GM19239 (cell line): ENCODE measurements at places on chromosomes 5 and 9.

GRCh38 chr5:66718374-66719002 lies 122.3 kb downstream of the MAST4 start:
- no peak for DNase-seq

DNA sequence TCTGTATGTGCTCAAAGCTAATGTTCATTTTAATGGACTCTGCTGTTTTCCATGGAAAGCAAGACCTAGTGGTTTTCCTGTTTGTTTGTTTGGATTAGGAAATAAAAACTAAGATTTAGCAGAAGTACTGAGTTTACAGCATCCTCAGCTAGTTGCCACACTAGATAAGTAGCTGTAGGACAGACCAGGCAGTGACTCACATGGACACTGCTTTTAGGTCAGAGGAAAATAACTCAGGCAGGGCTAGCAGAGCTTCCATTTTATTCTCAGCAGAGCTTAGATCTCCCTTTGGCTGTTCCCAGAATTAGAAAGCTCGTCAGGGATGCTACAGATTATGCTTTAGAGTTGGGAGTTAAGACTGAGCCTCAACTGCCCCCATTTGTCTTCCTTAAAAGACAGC lies 204.4 kb downstream of the SH3GL2 start:
- no peak for DNase-seq

GRCh38 chr5:41519801-41520200 lies 9.4 kb upstream of the PLCXD3 start:
- no peak for DNase-seq

DNA sequence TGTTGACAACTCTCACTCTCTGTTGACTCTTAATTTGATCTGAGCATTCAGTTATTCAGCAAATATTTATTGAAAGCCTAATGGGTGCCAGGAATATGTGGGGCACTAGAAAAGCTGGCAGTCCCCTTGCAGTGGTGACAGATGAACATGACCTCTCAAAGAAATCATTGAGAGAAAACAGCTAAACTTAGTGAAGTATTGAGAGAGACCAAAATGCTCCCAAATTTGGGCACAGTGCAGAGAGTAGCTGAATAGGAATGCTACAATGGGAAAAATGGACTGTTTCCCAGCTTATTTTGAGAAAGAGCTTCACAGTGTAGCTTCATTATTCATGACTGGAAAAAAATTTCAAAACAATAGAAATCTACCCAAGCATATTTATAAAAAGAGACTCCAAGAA lies 257.9 kb downstream of the SGCD start:
- DNase-seq: no peak

DNA sequence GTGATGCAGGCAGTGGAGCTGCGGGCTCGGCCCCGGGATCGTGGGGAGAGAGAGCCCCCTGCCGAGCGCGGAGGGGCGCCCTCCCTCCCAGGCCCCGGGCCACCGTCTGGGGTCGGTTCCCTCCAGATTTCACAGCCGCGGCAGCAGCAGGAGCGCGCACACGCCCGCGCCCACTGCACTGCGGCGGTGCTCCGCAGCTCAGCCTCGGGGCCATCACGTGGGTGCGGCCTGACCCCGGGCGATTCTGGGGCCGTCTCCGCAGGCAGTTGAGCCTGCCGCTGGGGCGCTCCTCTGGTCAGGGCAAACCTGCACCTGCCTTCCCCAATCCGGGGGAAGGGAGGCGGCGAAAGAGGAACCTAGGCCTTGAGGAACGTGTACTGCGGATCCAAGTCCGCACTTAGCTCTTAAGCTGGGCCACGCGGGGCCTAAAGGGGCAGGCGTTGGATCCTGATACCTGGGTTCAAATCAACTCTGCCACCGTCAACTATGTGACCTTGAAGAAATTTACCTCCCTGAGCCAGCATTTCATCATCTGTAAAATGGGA lies 9.4 kb upstream of the DELE1 start:
- DNase-seq: no peak

DNA sequence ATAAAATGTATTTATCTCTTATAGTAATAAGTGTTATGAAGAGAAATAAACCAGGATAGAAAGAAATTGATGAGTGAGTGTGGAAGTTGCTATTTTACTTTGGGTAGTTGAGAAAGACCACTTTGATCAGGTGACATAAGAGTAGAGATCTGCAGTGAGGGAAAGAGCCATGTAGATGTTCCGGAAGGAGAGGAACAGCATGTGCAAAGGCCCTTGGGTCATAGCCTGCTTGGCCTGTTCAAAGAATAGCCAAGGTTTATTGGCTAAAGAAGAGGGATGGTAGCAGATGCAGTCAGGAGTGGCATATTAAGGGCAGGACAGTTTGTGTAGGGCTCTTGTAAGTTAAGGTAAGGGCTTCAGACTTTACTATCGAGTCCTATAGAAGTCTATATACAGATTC lies 3.2 kb downstream of the BTF3 start:
- DNase-seq: no peak

DNA sequence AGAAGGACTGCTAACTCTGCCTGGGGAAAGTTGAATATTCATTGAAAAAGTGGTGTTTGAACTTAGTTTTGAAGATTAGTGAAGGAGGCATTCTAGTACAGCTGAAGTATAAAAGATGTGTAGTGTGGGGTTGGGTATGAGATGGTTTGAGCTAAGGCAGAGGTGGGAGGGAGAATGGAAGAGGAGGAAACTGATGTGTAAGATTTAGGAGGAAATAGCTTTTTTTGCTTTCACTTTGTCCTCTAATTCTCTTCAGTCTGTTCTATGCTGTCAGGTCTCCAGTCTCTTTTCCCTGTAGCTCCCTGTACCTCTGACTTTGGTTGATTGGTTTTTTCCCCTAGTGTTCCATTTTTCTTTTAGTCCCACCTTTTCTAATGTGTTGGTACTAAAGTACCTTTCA lies 9.0 kb downstream of the CREBRF start:
- DNase-seq: peak; percentile 10

DNA sequence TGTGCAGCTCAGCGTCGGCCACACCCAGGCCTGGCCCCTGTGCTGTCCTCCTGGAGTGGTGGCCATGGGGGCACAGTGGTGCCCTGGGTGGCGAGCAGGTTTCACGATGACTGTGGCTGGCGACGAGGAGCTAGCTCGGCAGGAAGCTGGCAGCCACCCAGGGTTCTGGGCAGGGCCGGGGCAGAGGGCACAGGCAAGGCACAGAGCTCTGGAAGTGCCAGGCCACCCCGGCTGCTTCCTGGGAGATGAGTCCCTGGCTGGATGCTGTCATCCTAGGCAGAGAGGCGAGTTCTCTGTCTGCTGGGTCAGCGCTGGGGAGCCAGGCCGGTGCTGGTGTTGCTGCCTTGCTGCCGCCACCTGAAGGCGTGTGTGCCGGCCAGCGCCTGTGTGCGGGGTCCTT lies 51.7 kb downstream of the RXRA start:
- no peak for DNase-seq

DNA sequence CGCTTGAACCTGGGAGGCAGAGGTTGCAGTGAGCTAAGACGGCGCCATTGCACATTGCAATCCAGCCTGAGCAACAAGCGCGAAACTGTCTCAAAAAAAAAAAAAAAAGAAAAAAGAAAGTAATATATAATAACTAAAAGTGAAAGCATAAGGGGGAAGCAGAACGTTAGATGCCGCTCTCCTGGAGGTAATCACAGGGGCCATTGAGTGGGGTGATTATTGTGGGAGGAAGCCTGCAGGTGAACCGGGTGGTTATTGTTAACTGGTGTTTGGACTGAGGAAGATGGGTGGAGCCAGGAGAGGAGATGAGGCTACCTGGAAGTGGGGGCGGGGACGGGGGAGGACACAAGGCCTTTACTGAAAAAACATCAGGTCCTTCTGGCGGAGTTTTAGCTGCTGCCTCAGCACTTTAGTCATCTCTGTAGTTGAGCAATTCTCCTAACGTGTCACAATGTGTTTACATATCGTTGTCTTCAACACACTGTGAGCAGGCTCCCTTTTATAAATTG lies 5.3 kb upstream of the TJP2 start:
- peak; percentile 34 for DNase-seq

- no peak for DNase-seq
Observed at GRCh38 chr9:134592018-134592818, 49.4 kb upstream of the COL5A1 start.

- no peak for DNase-seq
Observed at GRCh38 chr5:18220631-18221030, 586.4 kb downstream of the TAF11L14 start.

DNA sequence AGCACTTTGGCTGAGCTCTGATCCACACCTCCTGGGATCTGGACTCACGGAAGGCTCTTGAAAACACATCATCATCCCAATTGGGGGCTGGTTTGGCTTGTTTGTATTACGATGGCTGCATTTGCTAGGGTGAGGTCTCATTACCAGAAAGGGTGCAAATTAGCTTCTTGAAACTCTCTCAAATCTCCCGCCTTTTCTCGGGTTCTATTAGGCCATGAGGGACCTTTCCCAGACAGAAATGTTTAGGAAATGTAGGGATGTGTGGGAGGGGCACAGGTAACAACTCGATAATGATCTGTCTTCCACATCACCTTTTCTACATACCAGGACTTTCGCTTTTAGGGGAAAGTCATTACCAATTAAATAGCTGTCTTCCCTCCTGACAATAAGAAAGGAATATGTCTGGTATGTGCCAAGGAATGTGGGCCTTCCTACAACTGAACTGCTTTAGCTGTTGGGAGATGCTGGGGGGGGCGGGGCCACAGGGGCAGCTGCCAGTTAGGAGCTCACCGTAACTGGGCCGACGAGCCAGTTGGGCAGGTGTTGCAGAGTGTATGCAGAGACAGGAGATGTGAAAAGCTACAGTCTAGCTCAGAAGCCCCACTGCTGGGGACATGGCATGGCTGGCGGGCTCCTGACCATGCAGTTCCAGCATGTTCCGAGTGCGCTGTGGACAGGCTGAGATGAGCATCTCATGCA lies 71.2 kb downstream of the AK8 start:
- no peak for DNase-seq

DNA sequence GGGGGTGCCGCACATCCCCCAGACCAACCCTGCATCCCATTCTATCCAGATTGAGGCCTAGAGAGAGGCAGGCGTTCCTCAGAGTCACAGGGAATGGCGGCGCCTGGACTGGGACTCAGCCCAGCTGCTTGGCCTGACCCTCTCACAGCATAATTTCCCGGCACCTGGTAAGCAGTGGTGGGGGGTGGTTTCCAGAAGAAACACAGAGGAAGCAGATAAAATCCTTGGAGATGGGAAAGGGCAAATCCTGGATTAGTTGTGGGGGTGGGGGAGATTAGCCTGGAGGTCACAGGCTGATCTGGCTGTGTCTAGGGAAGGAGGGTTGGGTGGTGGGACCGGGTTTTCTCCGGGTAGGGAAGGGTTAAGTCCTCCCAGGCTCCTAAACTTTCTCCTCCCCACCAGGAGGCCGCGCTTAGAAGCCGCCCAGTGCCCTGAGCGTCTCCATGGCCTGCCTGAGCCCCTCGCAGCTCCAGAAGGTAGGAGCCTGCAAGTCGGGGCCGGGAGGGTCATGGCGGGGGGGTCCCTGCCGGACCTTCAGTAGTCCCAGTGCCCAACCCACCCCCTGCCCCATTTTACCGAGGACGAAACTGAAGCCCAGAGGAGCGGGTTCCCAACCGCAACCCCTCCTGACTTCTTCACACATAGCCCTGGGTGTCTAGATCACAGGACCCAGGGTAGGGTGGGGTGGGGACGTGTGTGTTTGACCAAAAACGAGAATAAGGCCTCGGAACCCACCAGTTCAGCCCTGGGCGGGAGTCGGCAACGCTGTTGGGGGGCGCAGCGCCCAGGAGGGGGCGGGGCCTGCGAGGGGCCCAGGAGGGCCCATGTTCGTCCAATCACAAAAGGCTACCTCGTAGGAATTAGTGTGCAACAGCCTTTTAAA lies 1.3 kb downstream of the PHYHD1 start:
- DNase-seq: no peak

- DNase-seq: no peak
Observed at GRCh38 chr9:35801328-35802128, 10.1 kb downstream of the NPR2 start.

- DNase-seq: no peak
Observed at GRCh38 chr5:80928073-80928472, 32.1 kb upstream of the RASGRF2 start.

DNA sequence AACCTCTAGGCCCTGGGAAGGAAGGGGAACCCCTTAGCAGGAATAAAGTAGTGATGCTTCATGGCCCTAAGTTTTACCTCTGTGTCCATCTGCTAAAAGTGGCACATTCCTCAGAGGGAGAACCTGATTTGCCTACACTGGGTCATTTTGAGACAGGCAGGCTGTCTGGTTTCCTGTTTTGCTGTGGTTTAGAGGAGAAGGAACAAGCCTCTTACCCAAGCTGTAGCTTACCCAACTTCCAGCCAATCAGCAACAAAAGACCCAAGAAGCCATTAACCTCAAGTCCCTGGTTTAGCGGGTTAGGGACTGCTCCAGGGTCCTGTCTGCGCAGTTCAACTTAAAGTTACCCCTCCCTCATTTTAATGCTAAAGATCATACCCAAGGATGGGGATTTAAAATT lies 411.0 kb downstream of the MAT2B start:
- peak; percentile 27 for DNase-seq

DNA sequence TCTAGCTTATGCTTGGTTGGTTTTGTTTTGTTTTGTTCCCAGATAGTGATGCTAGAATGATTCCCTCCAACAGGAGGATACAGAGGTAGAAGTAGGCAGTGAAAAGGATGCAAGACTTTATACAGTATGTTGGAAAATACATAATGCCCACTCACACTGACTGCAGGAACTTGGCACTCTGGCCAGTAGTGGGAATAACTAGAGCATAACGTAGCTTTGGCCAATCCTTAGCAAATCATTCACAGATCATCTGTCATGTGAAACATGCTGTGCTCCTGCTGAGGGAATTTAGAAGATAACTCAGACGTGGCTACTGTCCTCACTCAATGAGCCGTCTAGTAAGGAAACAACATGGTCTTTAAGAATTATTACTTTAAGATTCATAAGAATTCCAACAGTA lies 13.5 kb downstream of the CFAP90 start:
- DNase-seq: no peak

GRCh38 chr9:133088146-133088750 lies 26.5 kb downstream of the CEL start:
- no peak for DNase-seq

GRCh38 chr5:137268646-137269045 lies 230.5 kb downstream of the SPOCK1 start:
- DNase-seq: no peak

DNA sequence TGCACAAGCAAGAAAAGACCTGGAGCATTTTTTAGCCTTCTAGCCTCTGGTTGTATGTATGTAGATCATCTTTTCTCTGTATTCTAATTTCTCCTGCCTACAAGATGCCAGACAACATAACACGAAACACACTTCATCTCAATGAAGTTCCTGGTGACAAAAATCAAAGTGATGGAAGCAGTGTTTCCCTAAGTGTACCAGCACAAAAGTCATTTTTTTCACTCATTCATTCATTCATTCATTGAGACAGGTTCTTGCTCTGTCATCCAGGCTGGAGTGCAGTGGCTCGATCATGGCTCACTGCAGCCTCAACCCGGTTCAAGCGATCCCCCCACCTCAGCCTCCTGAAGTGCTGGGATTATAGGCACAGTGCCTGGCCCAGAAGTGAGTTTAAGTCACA lies 71.5 kb upstream of the SAP30L start:
- DNase-seq: no peak

DNA sequence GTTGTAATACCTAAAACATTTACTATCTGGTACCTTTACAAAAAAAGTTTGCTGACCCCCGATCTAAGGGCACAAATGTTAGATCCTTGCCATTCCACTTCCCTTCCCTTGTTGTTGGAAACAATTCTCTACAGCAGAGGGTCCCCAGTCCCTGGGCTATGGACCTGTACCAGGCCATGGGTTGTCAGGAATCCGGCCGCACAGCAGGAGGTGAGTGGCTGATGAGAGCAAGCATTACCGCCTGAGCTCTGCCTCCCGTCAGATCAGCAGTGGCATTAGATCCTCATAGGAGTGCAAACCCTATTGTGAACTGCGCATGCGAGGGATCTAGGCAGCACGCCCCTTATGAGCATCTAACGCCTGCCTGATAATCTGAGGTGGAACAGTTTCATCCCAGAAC lies 248.5 kb downstream of the AP3B1 start:
- no peak for DNase-seq
